Muscle of back (tissue), 13 donors: ENCODE measurements at places on chromosomes 7 and 10.

- peak; percentile 47 for DNase-seq
These were observed 40.2 kb upstream of the PROSER2 start for GRCh38 chr10:11782793-11783557.

- no peak for DNase-seq
These were observed 517.8 kb upstream of the CELF2 start for GRCh38 chr10:10499839-10500238.

DNA sequence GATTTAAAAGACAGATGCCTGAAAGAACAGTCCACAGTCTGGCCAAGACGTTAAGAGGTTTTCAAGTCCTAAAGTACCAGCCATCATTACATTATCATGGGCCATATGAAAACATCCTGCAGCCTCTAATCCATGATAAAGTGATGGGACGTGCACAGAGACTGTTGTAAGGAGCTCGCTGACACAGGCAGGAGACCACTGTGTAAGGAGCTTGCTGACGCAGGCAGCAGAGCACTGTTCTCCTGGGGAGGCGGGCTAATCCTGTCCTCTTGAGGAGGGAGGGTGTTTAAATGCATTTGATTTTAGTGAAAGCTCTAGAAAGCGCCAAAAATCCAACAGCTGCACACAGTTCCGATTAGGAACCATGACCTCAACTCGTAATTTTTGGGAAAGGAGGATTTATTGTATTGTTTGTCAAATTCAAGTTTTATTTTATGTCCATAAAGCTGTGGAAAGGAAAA, 16.9 kb downstream of the SVIL start:
- DNase-seq: no peak

- DNase-seq: no peak
These were observed 40.5 kb downstream of the C1QL3 start for GRCh38 chr10:16481052-16481728.

DNA sequence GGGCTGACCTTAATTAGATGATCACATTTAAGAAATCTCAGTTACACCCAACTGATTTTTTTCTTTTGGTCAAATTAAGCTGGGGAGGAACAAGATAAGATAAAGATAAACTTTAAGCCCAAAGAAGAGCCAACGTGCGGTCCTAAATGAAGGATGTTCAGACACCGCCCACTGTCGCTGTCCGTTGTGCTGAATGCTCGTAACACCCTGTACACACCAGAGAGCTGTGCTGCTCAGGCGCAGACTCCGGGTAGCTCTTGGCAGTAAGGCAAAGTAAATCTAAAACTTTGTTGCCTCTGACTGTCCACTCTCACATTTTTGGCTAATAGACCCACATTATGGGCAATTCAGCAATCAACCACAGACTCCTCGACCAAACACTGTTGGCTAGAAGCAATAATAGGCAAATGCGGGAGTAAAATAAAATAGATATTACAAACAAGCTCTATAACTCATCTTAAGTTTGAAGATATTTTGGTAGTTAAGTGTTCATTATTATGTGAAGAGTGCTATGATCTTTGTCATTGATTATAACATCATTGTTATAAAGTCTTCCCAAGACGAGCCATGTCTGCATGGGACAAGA, 57.1 kb downstream of the PLPP4 start:
- DNase-seq: peak; percentile 76
